Renal pelvis (tissue), 12 donors: ENCODE measurements at places on chromosomes 11 and 22. TPM values are rescaled to one million over a fixed set of nuclear protein-coding genes. Genes with fewer than 3 reads are reported as not detected.

VPREB1 gene
- not detected for polyA plus RNA-seq

PGR gene
- not detected for polyA plus RNA-seq

CEND1 gene
- polyA plus RNA-seq: 1.3 TPM

APOBEC3C gene
- 9.3 TPM for polyA plus RNA-seq

NRXN2 gene
- polyA plus RNA-seq: 24.6 TPM

IGLL5 gene
- polyA plus RNA-seq: 0.48 TPM

EXPH5 gene
- 4.6 TPM for polyA plus RNA-seq

- DNase-seq: no peak
Observed at GRCh38 chr22:48513929-48514328, 1313.7 kb downstream of the BRD1 start.

DNA sequence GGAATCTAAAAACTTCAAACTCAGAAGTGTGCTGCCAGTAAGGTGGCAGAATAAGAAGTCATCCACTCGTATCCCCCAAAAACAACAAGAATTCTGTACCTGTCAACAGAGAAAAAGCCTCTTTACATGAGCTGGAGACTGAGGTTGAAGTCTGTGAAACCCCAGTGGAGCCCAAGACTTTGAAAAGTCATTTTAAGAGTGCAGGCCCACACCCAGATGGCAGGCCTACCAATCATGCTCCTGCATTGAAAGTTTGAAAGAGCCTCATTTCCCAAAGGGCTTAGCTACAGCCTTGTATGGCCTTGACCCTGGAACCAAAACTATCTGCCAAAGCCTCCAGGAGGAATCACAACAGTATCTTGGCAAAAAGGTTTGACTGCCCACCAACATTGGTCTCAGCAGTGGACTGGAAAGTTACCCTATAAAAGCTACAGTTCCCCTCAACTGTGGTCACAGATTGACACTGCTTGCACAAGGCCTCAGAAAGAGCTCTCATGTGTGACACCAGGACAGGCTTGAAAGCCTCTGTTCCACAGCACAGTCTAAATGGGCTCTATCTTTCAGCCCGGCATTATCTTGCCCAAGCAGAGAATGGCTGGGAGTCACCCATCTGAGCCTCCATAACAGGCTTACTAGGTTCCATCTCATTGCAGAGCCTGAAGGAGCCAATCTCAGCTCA is 47.7 kb downstream of the SLC22A9 start:
- no peak for DNase-seq

DNA sequence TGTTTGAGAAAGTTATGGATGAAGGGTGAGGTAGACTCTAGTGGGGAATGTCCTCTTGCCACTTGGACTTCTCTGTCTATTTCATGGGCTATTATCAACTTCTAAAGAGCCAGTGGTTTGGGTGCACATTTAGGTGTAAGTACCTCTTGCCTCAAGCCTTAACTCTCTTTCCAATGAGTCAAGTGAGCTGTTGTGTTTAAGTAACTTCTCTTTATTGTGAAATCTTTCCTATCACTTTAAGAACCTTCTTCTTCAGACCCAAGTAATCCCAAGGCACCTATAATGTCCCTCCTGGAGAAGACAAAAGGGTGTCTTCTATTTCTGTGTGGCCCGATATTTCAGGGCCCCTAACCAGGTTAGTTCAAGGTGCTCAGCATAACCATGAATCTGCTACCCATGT is 90.5 kb upstream of the VPREB1 start:
- DNase-seq: no peak

DNA sequence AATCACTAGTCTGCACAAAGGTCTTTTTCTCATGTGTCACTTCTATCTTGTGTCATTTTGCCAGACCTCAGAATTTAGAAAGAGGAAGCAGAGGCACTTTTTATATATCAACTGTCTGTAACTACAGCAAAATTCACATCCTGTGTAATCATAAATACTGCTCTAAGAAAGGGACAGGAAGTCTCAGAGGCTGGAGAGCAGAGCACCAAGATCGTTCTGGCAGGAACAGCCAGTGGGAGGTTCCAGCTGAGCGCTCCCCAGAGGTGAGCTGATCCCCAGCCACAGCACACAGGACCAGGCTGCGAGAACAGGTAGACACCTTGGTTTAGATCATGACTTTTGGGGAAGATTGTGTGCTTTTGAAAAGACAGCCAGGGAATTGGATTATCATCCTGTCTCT is at the start of gene MS4A7:
MS4A7 (plus strand) TSS at position 179 of the 400 bp plus-strand sequence. CDS start 4,610 bp downstream, outside the sequence.
- no peak for DNase-seq

- no peak for DNase-seq
Observed at GRCh38 chr11:70220920-70221319, 17.8 kb downstream of the FADD start.

- no peak for DNase-seq
Observed at GRCh38 chr11:121763526-121763925, 310.8 kb upstream of the SORL1-AS1 start.

- DNase-seq: no peak
Observed at GRCh38 chr11:77993902-77994301, 566 bp downstream of the INTS4 start.

- DNase-seq: no peak
Observed at GRCh38 chr11:23727387-23727786, 769.5 kb upstream of the LUZP2 start.

DNA sequence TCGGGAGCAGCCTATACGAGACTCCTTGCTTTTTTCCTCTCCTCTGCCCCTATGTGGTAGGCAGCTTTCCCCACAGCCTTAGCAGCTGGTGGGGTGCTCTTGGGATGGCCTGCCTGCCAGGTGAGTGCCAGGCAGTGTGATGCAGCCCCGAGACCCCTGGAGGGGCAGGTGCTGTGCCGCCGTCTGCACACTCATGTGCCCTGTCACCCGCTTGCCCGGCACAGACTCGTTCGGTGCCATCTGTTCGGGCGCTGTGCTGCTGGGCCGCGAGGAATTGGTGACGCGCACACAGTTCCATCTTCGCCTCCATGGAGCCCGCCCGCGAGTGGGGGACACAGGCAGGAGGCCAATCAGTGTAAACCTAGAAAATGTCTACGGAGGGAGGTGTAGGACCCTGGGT is 15.1 kb downstream of the TRMU start:
- DNase-seq: no peak

- no peak for DNase-seq
Observed at GRCh38 chr22:19483481-19484244, 3.9 kb downstream of the CDC45 start.

GRCh38 chr11:65918211-65919140 is at the start of gene C11orf68:
Gene C11orf68 (minus strand): TSS chr11:65919062. CDS start chr11:65919031, 31 bp downstream.
- DNase-seq: no peak

DNA sequence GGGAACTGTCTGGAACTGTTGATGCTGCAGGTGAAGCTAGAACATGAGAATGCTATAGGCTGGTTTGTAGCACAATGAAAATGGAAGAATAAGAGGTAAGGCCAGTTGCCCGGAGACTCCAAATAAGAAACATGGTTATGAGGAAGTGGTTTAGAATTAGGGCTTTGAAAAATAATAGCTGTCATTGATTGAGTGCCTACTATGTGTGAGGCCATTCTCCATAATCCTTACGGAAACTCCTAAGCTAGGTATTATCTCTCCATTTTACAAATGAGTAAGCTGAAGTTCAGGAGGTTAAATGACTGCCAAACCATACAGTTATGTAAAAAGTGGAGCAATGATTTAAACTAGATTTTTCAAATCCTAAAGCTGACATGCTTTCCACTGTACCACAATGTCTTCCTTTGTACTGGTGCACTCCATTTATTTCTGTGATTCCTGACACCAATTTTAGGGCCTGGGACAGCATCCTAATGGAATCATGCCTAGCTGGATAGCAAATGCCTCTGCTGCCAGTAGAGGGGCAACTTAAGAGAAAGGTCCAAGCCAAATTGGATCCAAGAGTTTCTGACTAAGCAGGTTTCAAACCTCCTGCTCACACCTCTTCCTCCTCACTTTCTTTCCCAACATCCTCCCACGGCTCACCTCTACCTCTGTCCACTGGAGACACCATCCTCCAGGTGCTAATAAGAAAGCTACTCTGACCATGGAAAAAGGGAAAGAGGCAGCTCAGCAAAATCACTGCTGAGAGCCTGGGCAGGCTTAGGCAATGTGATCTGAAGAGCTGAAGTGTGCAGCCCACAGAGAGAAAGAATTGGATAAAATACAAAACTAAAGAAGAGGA is 46.9 kb upstream of the PICALM start:
- no peak for DNase-seq

DNA sequence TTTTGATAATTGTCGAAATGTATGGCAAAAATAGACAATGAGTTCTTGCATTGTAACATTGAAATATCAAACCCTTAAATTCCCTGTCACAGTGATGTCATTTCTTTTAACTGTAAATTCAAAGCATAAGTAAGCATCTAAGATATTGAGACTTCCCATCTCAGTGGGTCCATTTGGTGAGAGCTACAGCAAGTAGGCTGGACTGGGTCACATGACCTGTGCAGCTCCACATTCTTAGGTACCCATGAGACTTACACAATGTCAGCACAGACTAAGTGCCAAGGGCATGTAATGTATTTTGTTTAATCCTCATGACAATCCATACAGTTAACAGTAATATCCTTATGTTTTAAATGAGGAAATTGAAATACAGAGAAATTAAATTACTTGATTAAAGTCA is 210.7 kb downstream of the NELL1 start:
- DNase-seq: no peak

DNA sequence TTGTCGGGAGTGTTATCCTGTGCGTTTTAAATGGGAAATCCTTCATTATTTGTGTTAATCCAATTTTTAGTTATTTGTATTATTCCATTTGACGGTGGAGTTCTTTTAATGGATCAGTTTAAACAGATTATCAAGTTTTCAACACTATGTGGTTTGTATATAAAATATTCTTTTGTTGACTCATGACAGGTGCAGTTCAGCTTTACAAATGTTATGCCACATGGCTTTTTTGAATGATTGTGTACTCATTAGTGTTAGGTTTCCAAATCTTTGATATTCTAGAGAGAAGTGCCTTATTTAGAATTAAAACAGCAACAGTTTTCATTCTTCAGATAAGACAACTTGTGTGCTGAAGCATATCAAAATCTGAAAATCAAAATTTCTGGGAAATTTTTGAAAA is 2.4 kb downstream of the JAM3 start:
- DNase-seq: no peak

- no peak for DNase-seq
Observed at GRCh38 chr11:3188496-3189195, 23.5 kb upstream of the OSBPL5 start.

DNA sequence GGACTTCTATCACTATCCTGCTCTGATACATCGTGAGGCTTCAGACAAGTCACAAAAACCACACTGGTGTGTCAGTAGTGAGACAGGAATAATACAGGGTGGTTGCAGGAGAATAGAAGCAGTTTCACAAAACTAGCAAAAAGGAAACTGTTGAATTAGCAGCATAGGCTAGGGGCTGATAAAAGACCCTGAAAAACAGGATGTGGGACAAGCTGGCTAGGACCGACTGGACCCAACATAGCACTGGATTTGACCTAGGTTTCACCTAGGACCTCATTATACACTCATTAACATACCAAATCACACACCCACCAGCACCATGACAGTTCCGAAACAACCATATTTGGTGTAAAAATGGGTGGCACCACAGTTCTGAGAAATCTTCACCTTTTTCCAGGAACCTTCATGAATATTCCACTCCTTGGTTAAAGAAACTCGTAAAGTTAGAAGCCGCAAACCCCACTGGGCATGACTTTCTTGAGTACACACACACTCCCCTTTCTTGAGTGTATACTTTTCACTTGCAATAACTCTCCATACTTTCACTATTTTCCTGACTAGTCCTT is 76.2 kb downstream of the SLC1A2 start:
- no peak for DNase-seq

DNA sequence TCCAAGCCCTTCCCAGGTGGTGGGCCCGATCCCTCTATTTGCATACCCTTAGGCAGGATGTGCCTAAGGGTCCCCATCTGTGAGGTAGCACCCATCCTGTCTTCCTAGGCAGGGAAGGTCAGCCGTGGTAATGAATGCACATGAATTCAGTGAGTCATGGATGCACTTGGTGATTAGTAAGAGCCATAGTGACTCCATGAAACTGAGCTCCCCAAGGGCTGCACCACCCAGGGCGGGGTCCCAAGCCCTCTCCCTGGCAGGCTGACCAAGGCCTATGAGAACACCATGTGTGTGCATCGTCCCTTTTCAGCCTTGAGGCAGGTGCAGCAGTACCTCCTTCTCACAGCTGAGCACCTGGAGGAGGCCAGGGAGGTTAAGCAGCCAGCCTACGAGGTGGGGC is 15.6 kb upstream of the SUSD2 start:
- DNase-seq: no peak

DNA sequence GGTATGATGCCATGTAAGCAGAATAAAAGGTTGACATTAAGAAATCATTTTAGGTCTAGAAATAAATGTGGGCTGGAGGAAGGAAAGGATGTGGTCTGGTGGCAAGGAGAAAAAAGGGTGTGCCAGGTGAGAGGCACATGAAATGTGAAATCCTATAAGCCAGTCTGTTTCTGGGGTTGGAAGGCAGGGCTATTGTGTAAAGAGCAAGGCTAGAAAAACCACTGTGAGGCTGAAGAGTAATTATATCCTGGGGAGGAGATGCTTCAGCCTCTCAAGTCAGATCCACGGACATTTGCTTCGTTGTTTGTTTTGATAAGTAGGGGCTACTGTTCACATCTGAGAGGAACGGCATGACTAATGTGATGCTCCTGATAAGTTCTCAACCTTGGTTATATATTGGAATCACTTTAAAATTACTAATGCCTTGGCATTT is 77.5 kb upstream of the CTSC start:
- no peak for DNase-seq

- DNase-seq: no peak
Observed at GRCh38 chr11:111347002-111347722, 31.9 kb downstream of the POU2AF1 start.

- DNase-seq: no peak
Observed at GRCh38 chr11:1387961-1388762, 1.6 kb upstream of the BRSK2 start.

GRCh38 chr11:108906329-108906728 is 241.5 kb downstream of the DDX10 start:
- DNase-seq: no peak

- DNase-seq: peak; percentile 61
Observed at GRCh38 chr11:13229136-13229535, 48.5 kb upstream of the BMAL1 start.

DNA sequence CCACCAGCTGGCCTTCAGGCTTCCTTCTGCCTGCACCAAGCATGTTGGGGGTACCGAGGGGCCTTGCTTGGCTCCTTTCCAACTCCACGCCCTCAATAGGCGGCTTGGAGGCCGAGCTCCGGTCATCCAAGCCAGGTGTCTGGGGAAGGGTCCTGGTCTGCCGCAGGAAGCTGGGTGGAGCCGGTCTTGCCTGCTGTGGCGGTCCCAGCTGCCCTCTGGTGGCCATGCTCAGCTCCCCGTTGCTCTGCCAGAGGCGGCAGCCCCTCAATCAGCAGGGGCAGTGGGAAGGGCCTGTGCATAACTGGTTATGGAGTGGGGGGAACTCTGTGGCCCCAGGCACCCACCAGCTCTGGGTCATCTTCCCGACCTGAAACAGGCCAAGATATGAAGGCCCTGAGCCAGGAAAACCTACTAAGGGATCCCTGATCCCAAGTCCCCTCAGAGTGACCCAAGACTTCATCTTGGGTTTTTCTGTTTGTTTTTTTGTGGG is 3.2 kb downstream of the ARVCF start:
- peak; percentile 61 for DNase-seq
